ENCODE measurements at places on chromosomes 16 and 17. TPM values are rescaled to one million over a fixed set of nuclear protein-coding genes. Genes with fewer than 3 reads are reported as not detected.
A peak's percentile ranks its signal among the peaks of the same experiment; 100 is the strongest.

The EVPLL gene
- total RNA-seq, result not detected

DNA sequence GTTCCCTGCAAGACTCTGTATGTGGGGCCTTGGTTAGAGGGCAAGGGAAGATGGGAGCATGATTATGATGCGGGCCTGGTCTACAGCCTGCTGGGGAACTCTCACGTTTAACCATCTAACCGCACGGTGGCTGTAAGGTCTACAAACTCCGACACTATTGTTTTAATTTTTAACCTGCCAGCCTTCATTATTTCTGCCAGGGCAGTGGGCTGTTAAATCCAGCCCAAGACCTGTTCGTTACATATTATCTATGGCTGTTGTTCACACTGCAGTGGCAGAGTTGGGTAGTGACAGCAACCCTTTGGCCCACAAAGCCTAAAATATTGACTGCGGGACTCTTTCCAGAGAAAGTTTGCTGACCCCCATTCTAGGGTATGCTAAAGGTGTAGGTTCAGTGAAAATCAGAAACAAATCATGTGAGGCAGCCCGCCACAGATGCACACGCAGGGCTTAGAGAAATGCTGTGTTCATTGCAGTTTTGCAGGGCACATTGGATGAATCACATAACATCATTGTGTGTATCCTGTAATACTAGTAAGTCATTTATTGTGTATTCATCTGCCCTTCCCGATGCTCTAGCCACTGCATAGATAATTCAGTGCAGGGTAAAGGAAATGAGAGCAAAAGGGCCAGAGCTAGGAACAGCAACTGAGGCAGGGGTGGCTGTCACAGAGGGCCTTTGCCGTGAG, 14.3 kb downstream of the SNX29 start:
- DNase-seq, result no peak

- DNase-seq, result no peak
Observed at GRCh38 chr17:15019158-15019557, 246.0 kb downstream of the PMP22 start.

- DNase-seq, result no peak
Observed at GRCh38 chr16:50442221-50442620, 73.4 kb upstream of the BRD7 start.

The SCN4A gene
- not detected for total RNA-seq

The CA4 gene
- not detected for total RNA-seq

The PDP2 gene
- total RNA-seq, result 6.6 TPM

GRCh38 chr17:45441526-45442310, 9.0 kb upstream of the ARHGAP27 start:
- DNase-seq, result no peak

DNA sequence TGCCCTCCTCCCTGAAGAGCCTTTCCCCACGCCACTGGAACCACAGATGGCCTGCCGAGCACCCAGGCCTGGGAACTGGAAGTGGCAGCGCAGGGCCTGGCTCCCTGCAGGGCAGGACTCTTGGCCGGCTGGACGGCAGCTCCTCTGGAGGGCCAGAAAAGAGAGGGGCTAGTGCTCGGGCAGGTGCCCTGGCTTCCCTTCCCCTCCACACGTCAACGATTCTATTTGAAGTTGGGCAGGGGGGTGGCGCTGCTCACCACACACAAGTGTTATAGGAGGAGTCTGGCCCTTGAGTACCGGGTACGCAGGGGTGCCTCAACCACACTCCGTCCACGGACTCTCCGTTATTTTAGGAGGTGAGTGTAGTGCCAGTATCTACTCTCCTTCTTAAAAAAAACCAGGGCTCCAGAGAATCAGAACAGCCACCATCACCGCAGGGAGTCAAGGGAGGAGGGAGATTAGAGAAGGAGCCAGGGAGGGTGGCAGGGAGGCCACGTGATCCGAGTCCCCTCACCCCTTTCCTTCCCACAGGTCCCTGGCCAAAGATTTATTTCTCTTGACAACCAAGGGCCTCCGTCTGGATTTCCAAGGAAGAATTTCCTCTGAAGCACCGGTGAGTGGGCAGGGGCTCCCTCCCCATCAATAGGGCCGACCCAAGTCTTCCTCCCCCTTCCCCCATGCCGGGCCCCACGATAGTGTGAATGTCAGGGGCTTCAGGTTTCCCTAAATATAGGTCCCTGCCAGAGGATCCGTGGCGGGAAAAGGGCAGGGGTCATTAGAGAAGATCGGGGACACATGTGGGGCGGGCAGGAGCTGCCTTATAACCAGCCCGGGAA, 1.4 kb upstream of the ALDOA start:
- DNase-seq, result no peak

The ITGAL gene
- not detected for total RNA-seq

GRCh38 chr16:73714976-73715375, 581.6 kb upstream of the PSMD7 start:
- DNase-seq, result no peak

GRCh38 chr17:34254651-34255380, at the start of gene CCL2:
Gene CCL2 (plus strand): TSS chr17:34255285. CDS start chr17:34255350, 65 bp downstream.
- DNase-seq, result peak; percentile 95

The KRT31 gene
- total RNA-seq, result not detected

Data from RPMI7951 (cell line).